HT-29 (cell line): ENCODE measurements at places on chromosomes 12 and 14.
A peak's percentile ranks its signal among the peaks of the same experiment; 100 is the strongest.

DNA sequence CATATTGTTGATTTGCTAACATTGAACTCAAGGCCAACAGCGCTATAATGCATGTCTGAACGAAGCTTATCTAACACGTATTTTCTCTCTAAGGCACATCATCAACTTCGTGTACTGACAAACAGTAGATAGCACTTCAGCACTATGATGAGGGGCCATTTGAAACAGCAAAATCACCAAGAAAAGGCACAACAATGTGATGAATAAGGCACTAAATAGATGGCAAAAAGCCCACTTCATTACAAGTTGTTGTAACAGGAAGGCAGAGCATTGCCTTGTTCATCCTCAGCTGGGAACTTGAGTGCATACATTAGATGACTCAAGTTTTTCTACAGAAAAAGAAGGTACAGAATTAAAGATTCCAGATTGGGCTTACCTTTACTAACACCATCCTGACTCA, 75.2 kb downstream of the LIN7A start:
- no peak for DNase-seq

GRCh38 chr14:52286661-52287649, 19.5 kb downstream of the PTGDR start:
- DNase-seq = no peak

GRCh38 chr12:111202237-111202915, 166.5 kb downstream of the PHETA1 start:
- no peak for DNase-seq

DNA sequence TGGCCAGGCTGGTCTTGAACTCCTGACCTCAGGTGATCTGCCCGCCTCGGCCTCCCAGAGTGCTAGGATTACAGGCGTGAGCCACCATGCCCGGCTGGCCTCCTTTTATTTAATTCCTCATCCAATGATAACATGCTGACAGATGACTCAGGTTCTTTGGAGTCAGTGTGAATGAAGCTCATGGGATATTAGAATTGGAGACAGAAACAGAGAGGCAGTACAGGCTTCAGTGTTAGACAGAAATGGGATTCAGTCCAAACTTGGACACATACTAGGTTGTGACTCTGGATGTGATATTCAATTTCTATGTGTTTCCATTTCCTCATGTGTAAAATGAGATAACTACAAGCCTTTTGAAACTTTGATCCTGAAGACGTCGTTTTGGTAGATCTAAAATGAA, 47.3 kb downstream of the PDE3A start:
- DNase-seq = no peak

- DNase-seq = peak; percentile 17
Observed at GRCh38 chr14:33432407-33433023, 493.8 kb downstream of the NPAS3 start.

GRCh38 chr12:27233814-27234213, 10.3 kb upstream of the STK38L start:
- DNase-seq = no peak

DNA sequence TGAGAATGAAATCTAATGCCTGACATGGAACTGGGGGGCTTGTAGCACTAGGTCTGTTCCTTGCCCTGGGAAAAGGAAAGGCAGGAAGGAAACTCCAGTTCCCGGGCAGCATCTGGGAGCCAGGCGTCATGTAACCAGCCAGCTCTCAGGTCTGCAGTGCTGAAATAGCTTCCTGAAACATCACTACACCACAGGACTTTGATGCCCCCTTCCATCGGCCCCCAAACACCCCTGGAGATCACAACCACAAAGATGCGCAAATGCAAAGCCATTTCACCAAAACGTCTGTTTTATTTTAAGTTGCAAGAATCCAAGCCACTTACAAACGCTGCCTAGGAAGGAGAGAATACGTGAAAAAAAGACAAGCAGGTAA, 40.9 kb downstream of the KCTD10 start:
- no peak for DNase-seq

DNA sequence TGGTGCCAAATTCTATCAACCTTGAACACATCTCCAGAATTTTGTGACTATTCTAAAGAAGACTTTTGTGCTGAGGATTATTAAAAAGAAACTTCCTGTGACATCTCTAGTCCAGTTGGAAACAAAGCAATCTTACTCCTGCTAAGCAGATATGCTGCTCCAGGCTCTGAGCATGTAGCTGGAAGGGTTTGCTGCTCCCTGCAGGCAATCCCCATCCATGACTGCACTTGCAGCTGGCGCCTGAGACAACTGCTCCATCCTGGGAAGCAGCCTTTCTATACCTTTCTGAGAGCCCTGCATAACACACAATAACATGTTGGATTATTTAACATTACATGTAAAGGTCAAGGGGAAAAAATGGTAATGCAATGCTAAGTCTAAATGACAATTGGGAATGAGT, 105.1 kb downstream of the NDUFA12 start:
- no peak for DNase-seq

DNA sequence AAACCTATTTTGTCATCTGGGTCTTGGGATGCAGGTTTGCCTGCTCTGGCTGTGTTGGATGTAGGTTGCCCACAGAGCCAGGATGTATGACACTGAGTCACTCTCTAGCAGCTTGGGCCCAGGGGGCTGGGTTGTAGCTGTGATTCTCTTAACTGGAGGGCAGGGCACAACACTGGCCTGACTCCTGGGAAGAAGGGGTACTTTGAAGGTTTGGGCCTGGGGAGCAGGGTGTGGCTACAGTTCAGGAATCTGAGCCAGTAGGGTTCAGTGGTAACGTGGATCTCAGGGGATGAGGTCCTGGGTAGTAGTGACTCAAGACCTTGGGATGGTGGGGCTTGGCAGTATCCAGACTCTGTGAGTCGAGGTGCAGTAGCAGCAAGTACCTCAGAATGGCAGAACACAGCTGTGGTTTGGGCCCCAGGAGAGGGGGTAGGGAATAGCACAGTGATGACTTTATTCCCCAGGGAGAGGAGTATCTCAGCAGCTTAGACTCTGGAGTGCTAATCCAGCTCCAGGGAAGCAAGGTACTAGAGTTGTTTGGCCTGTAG, 25.7 kb downstream of the TBC1D15 start:
- no peak for DNase-seq

- no peak for DNase-seq
Observed at GRCh38 chr14:82126006-82126405, 592.4 kb upstream of the SEL1L start.

DNA sequence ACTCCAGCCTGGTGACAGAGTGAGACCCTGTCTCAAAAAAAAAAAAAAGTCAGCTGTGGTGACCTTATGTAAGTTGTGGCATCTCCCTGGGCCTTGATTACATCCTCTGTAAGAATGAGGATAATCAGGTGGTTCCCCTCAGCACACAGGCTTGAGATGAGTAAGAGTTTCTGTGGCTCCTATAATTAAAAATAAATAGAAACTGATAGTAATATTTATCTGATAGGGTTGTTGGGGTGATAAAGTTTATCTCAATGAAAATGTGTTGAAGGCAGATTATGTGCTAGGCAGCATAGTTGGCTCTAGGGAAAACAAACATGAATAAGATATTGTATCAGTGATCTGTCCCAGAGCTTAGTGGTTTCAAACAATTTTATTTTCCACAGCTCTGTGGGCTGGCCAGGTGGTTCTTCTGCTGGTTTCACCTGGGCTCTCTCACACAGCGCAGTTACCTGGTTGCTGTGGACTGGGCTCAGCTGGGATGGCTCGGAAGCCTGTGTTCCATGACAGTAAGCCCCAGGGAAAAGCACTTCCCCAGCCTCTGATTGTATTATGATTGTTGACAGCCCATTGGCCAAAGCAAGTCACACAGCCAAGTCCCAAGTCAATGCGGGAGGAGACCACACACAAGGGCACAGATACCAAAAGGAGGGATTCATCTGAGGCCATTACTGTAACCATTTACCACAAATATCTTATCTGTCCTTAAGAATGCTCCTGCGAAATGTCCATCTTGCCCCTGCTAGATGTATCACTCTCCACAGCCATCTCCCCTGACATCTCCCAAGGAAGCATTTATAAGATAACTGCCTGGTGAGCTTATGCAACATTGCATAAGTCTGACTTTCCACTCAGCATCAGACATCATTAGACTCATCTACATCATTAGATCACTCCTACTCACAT, 151.7 kb downstream of the NUAK1 start:
- no peak for DNase-seq

- DNase-seq = no peak
Observed at GRCh38 chr12:28156362-28156761, 33.9 kb upstream of the CCDC91 start.

DNA sequence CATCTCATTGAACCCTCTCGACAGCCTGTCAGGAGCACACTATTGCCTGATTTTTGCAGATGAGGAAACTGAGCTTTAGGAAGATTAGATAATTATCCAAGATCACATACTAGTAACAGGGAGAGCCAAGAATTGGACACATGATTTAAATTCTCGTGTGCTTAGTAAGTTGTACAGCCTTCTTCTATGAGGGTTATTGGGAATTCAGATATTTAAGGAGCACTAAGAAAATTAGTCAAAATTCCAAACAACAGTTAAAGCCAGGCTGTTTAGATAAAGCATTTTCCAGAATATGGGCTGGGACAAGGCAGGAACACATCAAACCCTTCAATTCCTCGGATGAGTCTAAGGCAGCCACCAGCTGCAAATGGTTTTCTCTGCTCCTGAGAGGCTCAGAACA, 148.8 kb downstream of the TMEM30B start:
- DNase-seq = no peak

DNA sequence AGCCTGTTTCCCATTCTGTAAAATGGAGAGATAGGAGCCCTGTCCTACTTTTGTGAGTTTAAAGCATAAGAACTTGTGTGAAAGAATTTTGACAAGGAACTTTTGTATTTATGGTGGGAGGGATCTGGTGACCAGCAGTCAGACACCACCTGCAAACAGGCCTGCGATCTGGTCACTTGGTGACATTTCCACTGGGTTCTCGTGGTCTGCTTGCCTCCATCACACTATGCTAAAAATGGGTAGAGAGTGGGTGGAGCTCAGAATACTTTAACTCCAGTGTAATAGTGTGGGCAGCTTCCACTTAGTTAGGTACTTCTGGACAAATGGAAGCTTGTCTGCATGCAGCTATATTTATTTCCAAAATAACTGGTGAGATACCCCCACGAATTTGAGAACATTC, 26.5 kb upstream of the PLXNC1 start:
- DNase-seq = no peak
